ENCODE measurements at places on chromosomes 6 and 20. TPM values are rescaled to one million over a fixed set of nuclear protein-coding genes. Genes with fewer than 3 reads are reported as not detected.

The RSPH4A gene
- 0.57 TPM for total RNA-seq

The MAPK13 gene
- total RNA-seq, result 1.6 TPM

The SIRPB2 gene
- total RNA-seq, result 2.2 TPM

The ADA gene
- total RNA-seq, result 4.1 TPM

The PHACTR2 gene
- total RNA-seq, result 59.3 TPM

The DXO gene
- total RNA-seq, result 14.0 TPM

The JPH2 gene
- total RNA-seq, result 182 TPM

The MED20 gene
- 16.5 TPM for total RNA-seq

The MYB gene
- 0.24 TPM for total RNA-seq

Measured in cardiac septum (tissue), 1 donor.